ENCODE measurements at places on chromosomes 16 and 17. TPM values are rescaled to one million over a fixed set of nuclear protein-coding genes. Genes with fewer than 3 reads are reported as not detected.

DNA sequence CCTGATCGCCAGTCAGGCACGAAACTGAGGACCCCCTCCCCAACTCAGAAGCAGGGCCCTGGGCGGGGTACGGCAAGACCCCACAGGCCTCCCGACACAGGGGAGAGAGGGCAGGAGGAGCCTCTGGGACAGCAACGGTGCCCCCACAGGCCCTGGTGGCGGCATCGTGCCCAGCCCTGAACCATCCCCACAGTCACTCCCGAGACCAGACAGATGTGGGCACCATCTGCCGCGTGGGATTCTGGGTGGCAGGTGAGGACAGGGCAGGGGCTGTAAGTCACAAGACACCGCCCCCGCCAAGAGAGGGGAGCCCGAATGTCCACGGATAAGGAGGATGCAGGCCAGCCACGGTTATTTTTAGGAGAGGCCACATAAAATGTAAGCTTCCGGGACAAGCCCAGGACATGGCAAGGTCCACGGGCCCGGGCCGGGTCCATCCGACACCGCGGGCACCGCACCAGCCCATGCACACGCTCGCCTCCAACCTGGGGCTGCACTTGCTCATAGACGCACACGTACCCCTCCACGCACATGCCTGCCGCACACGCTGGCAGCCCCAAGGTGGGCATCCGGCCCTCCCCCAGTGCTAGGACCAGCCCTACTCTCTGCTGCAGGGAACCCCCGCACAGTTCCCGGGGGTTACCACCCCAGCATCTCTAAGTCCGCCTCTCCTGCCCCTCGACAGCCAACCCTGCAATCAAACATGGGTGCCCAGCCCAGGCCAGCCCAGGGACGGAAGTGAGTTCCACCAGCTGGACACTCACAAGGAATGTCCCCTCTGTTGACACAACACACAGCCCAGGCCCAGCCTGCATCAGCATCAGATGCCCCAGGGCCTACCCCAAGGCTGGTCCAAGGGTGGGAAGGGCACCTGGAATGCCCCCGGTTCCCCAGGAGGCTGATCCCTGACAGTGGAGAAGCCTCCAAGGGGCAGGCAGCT, 8.2 kb upstream of the PVALEF start:
- no peak for DNase-seq

- DNase-seq: no peak
These were observed 89.3 kb downstream of the SDR42E1 start for GRCh38 chr16:81921843-81922584.

DNA sequence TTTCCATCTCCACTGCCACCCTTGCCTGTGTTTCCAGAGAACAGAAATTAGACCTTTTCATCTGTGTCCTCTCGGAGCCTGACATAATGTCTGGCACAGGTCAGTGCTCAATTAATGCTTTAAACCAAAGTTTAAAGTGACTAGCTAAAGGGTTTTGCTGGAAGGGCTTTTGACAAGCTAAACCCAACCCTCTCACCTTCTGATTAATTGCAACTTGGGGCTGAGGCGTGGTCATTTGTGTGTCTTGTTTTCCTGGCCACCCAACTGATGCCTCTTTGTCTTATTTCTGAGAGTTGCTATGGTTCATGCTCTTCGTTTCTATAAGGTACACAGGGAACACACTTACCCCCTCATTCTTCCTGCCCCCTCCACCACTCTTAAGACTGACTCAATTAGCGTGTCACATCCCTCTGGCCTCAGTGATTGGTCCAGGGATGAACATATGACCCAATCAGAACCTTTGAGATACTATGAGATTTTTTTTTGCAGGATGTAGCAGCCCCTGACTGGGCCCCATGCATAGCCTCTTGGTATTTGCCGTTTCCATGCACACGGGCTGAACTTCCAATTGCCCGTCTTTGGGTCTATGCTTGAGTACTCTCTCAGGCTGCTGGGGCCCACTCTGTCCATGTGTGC, 15.8 kb upstream of the BRD7 start:
- DNase-seq: no peak

DNA sequence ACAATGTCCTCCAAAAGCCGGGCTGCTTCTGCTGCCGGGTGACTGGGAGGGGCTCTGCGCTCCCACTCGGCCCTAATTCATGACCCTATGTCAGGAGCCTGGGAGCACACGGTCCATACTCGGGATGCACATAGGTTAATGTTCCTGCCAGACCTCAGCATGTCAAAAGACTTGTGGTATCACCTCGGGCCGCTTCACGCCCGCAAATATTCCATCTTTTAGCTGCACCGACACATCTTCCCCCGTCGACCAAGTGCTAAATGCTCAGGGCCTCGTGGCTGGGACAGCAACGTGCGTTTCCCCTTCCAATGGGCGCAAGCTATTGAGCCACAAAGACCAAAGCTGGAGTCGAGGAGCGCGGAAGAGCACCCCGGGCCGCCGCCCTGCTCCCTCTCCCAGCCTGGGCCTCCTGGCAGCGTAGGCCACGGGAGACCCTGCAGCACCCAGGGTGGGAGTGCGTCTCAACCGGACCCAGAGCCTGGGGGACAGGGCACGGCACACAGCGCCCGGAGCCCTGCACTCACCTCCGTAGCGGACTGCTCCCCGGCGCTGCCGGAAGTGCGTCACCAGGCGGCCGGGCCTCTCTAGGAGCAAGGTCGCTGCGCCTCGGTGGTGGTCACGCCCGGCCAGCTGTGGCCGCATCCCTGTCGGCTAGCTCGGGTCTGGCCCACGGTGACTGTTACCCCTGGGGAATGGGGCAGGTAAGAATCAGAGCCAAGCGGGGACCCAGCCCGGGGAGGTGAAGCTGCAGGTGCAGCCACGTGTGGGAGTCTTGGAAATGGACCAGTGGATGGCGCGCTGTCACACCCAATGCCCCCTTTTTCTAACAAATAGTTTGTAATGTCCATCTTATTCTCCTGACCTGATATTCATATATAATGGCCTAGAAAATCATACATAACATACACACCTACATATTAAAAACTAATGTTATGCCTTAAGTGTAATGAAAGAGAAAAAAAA, at the start of gene ZNF23:
TSS of gene ZNF23 (minus strand) at position 562 of the 963 bp plus-strand sequence. CDS start 5,451 bp downstream, outside the sequence.
- peak; percentile 39 for DNase-seq

DNA sequence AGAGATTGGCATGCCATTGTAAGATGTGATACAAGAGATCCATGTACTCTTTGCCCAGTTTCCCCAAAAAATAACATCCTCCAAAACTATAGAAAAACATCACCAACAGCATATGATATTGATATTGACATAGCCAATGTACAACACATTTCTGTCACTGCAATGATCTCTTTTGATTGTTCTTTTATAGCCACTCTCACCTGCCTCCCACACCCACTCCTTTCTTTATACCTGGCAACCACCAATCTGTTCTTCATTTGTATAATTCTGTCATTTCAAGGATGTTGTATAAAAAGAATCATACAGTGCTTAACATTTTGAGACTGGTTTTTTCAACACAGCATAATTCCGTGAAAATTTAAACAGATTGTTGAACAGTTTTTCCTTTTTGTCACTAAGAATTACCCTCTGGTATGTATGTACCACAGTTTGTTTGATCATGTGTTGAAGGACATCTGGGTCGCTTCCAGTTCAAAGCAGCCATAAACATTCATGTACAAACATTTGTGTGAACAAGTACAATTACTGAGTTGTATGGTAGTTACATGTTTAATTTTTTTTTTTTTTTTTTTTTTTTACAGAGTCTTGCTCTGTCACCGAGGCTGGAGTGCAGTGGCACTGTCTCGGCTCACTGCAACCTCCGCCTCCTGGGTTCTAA, 9.9 kb downstream of the KRTAP9-1 start:
- no peak for DNase-seq

The TERB1 gene
- not detected for total RNA-seq
